HuH-7.5 (cell line): ENCODE measurements at places on chromosomes 16 and 17.

- DNase-seq: no peak
Observed at GRCh38 chr17:69762359-69762758, 312.7 kb upstream of the KCNJ16 start.

DNA sequence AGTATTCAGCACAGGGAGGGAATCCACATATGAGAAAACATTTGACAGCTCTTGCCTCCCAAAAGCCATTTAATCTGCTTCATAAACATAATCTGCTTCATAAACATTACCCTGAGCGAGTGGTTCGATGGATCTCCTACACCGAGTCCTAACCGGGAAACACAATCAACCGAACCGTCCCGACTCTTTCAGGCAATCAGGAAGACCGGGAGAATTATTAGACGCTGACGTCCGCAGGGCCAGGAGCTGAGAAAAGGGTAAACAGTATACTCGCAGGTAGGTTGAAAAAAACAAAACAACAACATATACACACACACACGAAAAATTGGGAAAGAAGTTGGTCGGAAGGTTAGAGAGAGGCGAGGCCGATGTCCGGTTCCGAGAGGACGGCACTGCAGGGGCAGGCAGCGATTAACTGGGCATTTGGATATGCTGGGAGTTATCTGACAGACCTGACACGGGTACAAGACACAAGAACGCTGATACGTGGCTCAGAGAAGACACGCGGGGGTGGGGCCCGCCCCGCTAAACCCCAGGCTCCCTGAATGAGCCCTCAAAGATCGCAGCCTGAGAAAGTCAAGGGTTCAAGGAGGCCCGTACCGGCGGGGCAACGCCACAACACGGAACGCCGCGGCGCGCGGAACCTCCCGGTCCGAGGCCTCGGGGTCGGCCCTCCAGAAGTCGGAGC, 585 bp downstream of the AP1G1 start:
- no peak for DNase-seq

DNA sequence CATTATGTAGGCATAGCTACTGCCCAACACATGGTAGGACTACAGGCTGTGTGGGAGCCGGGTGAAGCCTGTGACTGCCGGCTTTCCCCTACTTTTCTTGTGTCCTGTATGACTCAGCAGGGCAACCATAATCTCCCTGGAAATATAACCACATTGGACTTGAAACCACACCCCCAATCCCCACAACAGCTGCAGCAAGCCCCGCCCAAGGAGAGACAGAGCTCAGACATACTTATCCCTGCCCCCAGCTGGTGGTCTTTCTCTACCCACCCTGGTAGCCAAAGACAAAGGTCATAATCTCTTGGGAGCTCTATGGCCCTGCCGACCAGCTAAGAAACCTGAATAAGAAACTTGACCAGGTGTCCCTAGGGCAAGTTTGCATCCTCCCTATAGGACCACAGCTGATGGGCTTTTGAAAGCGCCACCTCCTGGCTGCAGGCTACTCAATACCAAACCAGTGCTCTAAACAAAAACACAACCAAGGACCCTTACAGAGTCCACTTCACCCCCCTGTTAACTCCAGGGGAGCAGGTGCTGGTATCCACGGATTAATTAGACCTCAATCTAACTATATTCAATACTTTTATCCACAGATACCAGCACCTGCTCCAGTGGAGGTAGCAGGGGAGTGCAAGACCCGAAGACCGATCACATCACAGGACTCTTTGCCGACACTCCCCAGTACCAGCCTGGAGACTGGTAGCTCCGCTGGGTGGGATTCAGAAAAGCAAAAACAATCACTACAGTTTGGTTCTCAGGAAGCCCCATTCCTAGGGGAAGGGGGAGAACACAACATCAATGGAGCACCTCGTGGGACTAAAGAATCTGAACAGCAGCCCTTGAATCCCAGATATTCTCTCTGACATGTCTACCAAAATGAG, 91.2 kb downstream of the IRX5 start:
- DNase-seq: no peak

DNA sequence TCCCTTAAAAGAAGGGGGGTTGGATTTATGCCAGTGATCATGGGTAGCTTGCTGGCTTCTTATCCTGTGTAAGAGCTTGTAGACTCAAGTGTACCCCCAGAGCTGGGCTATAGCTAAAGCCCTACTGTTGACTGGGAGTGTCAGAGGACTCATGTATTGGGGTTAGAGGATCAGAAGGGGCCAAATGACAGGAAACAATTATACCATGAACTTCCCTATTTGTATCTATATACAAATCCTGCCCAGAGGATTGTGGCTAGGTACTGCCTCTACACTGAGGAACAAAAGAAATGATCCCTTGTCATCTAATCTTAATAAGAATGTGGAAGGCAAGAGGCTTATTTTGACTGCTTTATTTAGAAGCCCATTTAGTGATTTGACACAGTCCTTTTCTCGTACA, 14.3 kb downstream of the ZP2 start:
- DNase-seq: no peak
